ENCODE measurements at places on chromosomes 12 and 14. TPM values are rescaled to one million over a fixed set of nuclear protein-coding genes. Genes with fewer than 3 reads are reported as not detected.

The PTGDR gene
- 0.60 TPM for total RNA-seq

The NPFF gene
- total RNA-seq = 1.3 TPM

The ALDH1L2 gene
- 11.1 TPM for total RNA-seq

The INSM2 gene
- 0.16 TPM for total RNA-seq

The SERPINA10 gene
- not detected for total RNA-seq

- no peaks in the 10 kb centered on the region for H3K36me3 ChIP-seq
- no peak for DNase-seq
- H3K27me3 ChIP-seq = peaks cover 16% of the 10 kb centered on the region
- H3K4me1 ChIP-seq = peaks cover 5% of the 10 kb centered on the region
These were observed 36.6 kb downstream of the NID2 start for GRCh38 chr14:52032204-52032801.

GRCh38 chr14:93086441-93087055 lies 29.2 kb downstream of the ITPK1 start:
- H3K27ac ChIP-seq = peak overlapping the region; percentile 79
- peaks cover 30% of the 10 kb centered on the region for H3K4me1 ChIP-seq
- DNase-seq = peak; percentile 37
- H3K36me3 ChIP-seq = no peaks in the 10 kb centered on the region

The PPM1H gene
- not detected for total RNA-seq

- H3K4me3 ChIP-seq = no peak overlapping the region
- H3K27me3 ChIP-seq = no peaks in the 10 kb centered on the region
- H3K36me3 ChIP-seq = no peaks in the 10 kb centered on the region
These were observed 111.9 kb downstream of the LRFN5 start for GRCh38 chr14:41718477-41719166.

The LRCOL1 gene
- total RNA-seq = not detected

DNA sequence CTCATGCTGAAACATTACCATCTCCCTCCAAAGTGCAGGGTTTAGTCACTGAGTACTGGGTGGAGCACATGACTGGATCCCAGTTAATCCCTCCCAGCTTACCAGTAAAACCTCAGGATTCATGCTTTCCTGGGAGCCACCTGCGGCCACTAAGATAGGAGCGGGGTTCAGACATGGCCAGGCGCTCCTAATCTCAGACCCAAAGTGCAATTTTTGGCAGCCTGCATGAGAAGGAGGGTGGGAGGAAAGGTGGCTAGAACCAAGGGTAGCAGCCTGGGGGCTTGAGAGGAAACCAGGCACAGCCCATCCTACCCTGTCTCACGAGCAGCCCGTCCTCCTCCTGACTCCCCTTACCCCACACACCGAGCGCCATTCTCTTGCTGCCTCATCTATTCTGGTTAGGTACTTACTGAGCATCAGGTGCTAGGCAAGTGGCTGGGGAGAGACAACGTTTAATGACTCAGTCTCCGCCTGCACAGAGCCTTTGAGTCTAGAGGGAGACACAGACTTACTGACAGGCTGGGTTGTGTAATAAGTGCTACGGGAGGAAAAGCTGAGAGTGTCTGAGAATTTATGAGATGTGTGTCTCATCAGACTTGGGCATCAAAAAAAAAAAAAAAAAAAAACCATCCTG lies 9.9 kb downstream of the GPRC5A start:
- no peaks in the 10 kb centered on the region for H3K36me3 ChIP-seq
- H3K4me1 ChIP-seq = peaks cover 39% of the 10 kb centered on the region
- H3K27me3 ChIP-seq = peaks cover 32% of the 10 kb centered on the region
- peak; percentile 28 for DNase-seq
- H3K4me3 ChIP-seq = no peak overlapping the region

DNA sequence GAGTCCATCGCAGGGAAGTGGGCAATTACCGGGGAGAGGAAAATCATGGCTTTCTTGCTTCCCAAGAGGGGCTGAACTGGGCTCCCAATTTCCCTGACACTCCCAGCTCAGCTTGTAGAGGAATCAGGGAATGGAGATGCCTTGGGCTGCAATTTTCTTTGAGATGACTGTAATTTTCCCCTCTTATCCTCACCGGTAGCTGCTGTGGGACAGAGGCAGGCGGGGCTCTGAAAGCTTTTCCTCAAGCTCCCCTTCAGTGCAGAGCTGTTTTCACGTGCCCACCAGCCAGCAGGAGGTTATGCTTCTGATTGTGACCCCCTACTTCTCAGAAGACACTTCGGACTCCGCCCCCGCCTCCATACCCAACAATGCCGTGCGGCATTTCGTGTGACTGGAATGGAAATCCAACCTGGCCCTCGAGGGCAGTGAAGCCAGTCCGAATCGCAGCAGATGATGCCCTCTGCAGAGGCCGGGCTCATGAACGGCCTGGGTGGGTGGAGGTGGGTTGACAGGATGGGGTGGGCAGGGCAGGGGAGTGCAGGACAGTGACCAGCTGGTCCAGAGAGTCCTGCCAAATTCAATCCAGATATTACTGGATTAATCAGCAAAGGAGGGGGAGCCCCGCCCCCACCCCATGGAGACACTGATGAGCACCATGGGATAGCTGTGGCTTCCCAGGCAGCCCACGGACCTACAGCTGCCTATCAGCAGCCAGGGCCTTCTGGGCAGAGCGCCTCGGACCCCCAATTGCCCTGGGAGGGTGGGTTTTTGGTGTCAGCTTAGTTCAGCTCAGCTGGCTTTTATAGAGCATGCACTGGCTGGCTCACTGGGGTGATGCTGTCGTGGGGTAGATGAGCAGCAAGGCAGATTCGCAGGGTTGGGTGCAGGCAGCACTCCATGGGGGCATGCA lies 37.6 kb downstream of the RTL1 start:
- no peak overlapping the region for H3K4me3 ChIP-seq
- peaks cover 5% of the 10 kb centered on the region for H3K27me3 ChIP-seq
- H3K27ac ChIP-seq = no peak overlapping the region

DNA sequence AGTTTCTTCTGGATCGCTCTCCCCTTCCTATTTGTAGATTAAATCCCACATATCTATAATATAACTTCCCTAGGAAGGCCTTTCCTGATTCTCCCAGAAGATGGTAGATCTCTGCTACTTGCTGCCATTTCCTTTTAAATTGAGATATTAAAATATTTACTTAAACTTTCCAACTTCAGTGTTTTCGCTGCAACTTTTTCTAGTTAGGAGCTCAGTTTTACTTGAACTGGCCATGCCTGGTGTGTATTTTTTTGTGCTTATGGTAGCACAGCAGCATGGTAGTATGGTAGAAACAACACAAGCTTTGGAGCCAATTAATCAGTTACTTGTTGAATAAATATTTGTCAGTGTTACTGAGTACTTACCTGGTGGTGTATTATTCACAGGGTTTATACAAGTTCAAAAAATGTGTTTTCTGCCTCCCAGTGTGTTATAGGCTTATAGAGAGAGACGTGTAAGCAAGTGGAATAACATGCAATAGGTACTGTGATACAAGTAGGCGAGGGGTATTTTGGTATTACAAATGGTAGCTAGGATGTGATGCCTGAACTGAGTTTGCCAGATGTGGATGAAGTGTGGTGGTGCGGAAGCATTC lies 2.9 kb downstream of the POLR3B start:
- H3K36me3 ChIP-seq = peaks cover 2% of the 10 kb centered on the region
- H3K27ac ChIP-seq = no peak overlapping the region
- peaks cover 19% of the 10 kb centered on the region for H3K4me1 ChIP-seq
- no peaks in the 10 kb centered on the region for H3K27me3 ChIP-seq
- DNase-seq = no peak

DNA sequence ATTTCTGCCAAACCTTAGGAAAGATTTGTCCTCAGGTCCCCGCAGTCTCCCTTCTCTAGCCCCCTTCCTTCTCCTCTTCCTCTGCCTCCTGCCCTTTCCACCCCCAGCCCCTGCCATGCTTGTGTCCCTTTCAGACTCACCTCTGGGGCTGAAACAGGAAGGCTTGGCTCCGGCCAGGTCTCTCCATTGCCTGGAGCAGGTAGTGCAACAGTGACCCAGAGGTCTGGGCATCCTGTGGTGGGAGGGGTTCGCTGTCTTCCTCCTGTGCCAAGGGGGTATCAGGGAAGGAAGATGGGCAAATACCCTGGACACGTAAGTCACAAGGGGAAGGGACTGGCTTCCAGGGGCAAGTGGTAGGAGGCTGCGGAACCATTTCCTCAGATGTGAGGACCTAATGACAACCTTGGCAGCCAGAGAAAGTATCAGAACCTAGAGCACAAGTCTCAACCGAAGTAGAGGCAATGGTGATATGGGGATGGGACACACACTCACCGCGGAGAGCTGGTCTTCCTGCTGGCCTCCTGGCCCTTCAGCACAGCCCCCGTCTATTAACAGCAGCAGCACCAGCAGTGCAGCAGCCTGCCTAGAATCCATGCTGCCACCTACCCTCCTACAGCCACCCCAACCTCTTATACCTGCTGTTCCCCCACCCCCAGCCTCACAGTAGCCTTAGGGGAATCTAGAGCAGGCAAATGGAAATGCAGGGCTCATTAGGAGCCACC lies at the start of gene NPFF:
Gene NPFF, minus strand, starts transcription at position 604 of the 722 bp plus-strand sequence. Its CDS starts 10 bp downstream, at position 594.
- peaks cover 24% of the 10 kb centered on the region for H3K4me1 ChIP-seq
- no peaks in the 10 kb centered on the region for H3K27me3 ChIP-seq
- peaks cover 3% of the 10 kb centered on the region for H3K36me3 ChIP-seq
- no peak within 1 kb of the TSS for H3K4me3 ChIP-seq
- no peak for DNase-seq

DNA sequence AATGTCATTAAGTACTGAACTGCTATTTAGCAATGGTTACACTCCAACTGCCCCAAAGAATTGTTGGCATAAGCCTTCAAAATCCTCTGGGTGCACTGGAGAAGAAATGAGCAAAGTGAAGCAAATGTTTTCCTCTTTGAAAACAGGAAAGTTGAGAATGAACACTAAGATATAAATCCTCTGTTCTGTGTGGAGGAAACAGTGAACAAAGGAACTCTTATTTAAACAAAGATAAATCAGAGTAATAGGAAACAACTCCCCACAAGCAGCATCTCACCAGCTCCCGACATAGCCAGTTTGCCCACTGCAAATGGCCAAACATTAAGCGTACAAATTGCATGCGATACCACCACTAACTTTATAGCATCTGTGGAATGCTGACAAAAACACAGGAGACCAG lies 54.0 kb downstream of the BCAT1 start:
- H3K27ac ChIP-seq = no peak overlapping the region
- H3K4me3 ChIP-seq = no peak overlapping the region
- H3K36me3 ChIP-seq = no peaks in the 10 kb centered on the region
- DNase-seq = no peak
- peaks cover 11% of the 10 kb centered on the region for H3K4me1 ChIP-seq

DNA sequence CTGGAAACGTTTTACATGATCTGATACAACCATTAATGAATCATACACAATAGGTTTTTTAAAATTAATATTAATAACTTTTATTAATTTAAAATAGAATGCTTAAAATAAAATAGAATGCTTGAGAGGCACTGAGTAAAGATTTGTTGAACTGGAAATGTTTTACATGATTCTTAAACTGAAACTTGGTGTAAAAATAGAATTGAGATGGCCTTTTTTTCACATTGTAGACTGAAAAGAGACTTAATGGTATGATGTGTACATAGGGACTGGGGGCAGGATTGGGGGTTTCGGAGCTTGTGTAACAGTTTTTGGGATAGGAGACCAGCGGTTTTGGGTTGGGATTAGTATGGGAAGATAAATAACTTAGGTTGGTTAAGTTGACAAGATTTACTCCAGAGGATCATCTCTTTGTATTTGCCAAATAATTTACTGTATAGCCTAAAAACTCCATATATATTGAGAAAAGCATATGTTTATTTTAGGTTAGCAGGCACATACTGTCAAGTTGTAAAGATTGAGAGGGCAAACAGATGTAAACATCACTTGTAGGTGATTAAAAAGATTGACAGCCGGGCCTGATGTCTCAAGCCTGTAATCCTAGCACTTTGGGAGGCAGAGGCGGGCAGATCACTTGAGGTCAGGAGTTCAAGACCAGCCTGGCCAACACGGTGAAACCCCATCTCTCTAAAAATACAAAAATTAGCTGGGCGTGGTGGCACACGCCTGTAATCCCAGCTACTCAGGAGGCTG lies 2.0 kb upstream of the ZNF410 start:
- H3K4me1 ChIP-seq = peaks cover 45% of the 10 kb centered on the region
- peak overlapping the region; percentile 98 for H3K4me3 ChIP-seq
- peaks cover 16% of the 10 kb centered on the region for H3K36me3 ChIP-seq
- no peak for DNase-seq
- peak overlapping the region; percentile 81 for H3K27ac ChIP-seq

- peaks cover 15% of the 10 kb centered on the region for H3K4me1 ChIP-seq
- H3K27ac ChIP-seq = no peak overlapping the region
- H3K36me3 ChIP-seq = no peaks in the 10 kb centered on the region
- H3K4me3 ChIP-seq = no peak overlapping the region
- peaks cover 8% of the 10 kb centered on the region for H3K27me3 ChIP-seq
These were observed 905 bp downstream of the CISTR start for GRCh38 chr12:53750812-53751335.

DNA sequence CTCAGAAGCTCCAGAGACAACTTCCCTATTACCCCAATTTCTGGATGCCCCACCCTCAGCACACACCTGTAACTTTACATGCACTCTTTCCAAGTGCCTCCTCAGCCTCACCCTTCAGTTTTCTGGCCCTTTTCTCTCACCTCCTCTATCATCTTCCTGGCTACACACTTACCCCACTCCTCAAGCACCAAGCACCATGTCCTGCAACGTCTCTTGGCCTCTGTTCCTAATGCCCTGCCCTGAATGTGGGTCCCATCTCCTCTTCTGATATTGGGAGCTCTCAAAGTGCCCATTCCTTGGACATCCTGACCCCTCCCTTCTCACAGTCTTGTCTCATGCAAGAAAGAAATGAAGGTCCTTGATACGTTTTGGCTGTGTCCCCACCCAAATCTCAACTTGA lies 1.2 kb downstream of the KRT72 start:
- H3K36me3 ChIP-seq = no peaks in the 10 kb centered on the region
- H3K27ac ChIP-seq = no peak overlapping the region
- H3K27me3 ChIP-seq = peaks cover 7% of the 10 kb centered on the region
- peaks cover 29% of the 10 kb centered on the region for H3K4me1 ChIP-seq
- DNase-seq = no peak

The PAX9 gene
- total RNA-seq = 0.23 TPM

The STYK1 gene
- 1.8 TPM for total RNA-seq

The KRT71 gene
- total RNA-seq = not detected

DNA sequence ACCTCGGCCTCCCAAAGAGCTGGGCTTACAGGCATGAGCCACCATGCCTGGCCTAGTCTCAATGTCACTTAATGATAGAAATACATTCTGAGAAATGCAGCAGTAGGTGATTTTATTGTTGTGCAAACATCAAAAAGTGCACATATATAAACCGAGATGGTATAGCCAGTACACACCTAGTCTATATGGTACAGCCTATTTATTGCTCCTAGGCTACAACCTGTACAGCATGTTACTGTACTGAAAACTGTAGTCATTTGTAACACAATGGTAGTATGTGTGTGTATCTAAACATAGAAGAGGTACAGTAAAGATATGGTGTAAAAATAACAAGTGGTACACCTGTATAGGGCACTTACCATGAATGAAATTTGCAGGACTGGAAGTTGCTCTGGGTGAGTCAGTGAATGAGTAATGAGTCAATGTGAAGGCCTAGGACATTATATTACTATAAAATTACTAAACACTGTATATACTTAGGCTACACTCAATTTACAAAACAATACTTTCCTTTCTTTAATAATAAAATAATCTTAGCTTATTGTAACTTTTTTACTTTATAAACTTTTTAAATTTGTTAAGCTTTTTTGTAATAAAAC lies 166.7 kb upstream of the SYT1 start:
- H3K4me1 ChIP-seq = no peaks in the 10 kb centered on the region
- H3K4me3 ChIP-seq = no peak overlapping the region
- no peaks in the 10 kb centered on the region for H3K36me3 ChIP-seq
- no peak overlapping the region for H3K27ac ChIP-seq
- no peaks in the 10 kb centered on the region for H3K27me3 ChIP-seq

- H3K27ac ChIP-seq = no peak overlapping the region
- no peak for DNase-seq
- no peak overlapping the region for H3K4me3 ChIP-seq
- no peaks in the 10 kb centered on the region for H3K27me3 ChIP-seq
These were observed 112.2 kb upstream of the USP44 start for GRCh38 chr12:95663525-95663924.
